Amygdala (tissue), 56 donors: ENCODE measurements at places on chromosomes 4 and X.

DNA sequence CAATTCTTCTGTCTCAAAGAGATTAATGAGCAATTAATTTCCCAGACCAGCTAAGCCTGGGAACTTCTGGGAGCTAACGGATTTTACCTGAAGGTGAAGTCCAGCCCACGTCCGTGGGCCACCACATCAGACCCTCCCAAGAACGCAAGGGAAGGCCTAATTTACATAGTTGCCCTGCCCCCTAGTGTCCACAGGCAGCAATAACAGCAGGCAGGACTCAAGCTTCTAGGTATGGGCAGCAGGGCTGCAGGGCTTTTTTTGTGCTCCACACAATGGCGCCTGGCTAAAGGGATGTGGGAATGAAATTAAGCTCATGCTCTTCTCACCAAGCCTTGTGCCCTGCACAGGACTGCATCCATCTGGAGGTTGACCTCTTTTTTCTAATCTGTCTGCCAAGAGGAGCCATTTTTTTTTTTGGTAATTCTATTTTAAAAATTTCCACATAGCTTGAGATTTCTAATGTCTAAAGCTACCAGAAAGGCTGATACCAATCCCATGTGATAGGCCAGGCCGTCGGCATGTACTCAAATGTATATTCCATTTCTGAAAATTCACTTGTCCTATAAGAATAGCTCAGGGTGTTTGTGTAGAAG lies 111.9 kb upstream of the TMEM164 start:
- no peak for DNase-seq

GRCh38 chrX:66018585-66019309 lies 21.1 kb downstream of the VSIG4 start:
- no peak for DNase-seq

GRCh38 chr4:148162519-148162918 lies 279.7 kb downstream of the NR3C2 start:
- DNase-seq = no peak

DNA sequence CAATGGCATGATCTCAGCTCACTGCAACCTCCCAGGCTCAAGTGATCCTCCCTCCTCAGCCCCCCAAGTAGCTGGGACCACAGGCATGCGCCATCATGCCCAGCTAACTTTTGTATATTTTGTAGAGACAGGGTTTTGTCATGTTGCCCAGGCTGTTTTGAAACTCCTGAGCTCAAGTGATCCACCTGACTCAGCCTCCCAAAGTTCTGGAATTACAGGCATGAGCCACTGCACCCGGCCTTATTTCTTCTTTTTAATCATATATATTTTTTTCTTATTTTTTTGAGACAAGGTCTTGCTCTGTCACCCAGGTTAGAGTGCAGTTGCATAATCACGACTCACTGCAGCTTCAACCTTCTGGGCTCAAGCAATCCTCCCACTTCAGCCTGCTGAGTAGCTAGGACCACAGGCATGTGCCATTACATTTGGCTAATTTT lies 184.0 kb downstream of the TSPAN5 start:
- no peak for DNase-seq

GRCh38 chrX:110394651-110395050 lies 36.0 kb downstream of the RTL9 start:
- no peak for DNase-seq

DNA sequence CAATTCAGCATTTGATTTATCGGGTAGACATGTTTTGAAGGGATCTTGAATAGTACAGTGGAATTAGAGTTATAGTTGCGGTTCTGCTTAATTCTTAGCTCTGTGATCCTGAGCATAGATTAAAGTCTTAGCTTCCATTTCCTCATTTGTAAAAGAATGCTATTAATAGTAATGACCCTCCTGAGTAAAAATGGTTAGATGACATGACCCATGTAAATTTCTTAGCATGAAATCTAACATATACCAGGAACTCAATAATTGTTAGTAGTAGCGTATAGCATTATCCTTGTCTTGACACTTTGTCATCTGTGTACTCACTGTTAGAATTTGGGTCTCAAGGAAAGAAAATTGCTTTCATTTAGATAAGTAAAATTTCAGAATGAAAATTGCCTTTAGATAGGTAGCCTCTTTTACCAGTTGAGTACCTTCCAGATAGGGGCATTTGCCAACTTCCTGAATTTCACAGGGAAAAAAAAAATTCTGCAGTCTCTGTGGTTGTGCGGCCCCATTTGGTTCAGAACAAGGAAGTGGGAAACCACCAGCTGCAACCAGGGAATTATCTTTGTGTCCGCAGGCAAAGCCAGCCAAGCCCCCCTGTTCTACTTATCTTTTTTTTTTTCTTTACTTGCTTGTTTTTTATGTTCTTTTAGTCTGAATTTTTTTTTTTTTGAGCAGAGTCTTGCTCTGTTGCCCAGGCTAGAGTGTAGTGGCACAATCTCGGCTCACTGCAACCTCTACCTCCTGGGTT lies 86.9 kb downstream of the TMEM164 start:
- peak; percentile 5 for DNase-seq
